ENCODE measurements at places on chromosomes 3 and 15.

- no peak for DNase-seq
These were observed 348.0 kb upstream of the DPPA4 start for GRCh38 chr3:109685084-109686079.

DNA sequence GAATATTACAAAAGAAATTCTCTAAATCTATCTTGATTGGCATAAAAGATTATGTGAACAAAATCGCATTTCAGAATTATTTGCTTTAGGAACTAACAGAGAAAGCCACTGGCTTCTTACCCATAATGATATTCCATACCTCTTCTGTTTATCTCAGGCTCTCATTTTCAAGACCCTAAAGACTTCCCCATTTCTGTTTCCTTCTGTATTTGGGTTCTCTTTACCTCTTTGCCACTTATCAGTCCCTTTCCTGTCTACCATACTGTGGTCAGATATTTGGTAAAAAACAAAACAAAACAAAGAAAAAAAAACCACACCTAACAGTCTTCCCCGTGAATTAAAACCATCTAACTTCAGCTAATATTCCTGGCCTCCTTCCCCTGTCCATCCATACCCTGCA lies 108.5 kb downstream of the LRRC28 start:
- no peak for DNase-seq

DNA sequence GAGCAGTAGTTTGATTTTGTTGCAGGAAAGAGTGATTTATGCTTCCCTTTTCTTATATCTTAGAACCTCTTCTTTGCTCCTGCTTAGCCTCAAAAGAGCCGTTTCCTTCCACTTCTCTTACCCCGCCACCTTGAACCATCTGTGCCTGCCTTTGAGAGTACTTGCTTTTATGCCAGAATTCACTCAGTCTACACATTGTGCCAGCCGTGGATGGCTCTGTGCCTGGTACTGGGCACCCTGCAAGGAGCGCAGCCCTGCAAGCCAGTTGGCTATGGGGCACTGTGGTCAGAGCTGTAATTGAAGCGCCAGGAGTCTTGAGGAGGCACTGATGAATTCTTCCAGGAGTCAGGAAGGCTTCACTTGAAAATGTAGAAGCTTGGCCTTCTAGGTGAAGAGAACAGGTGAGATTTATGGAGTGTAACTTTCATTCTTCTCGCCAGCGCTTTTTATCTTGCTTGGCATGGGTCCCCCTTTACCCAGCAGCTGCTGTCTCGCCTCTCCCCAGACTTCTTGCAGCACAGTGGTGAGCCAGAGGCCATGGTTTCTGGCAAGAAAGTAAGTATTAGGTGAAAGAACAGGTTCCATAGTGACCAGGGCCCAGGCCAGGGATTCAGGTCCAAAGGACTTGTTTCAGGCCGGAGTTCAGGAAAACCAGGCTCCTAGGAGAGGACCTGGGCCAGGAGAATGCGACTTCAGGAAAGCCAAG lies 4.9 kb downstream of the TMED3 start:
- no peak for DNase-seq

DNA sequence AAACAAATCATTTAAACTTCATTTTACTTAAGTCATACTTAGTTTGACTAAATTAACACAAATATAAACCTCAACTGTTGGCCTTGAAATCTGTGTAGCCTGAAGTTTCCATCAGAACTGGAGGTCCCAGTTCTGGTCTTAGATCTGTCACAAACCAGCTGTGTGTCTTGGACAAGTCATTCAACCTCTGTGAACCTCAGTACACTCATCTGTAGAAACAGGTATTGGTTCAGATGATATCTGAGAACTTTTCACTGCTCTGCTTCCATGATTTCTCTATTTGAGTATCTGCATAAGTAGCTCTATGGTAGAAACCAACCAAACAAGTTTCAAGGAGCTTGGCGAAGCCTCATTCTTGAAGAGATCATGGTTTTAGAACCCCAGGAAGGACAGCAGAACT lies 60.4 kb upstream of the SLC2A2 start:
- DNase-seq, result no peak

GRCh38 chr15:26806574-26806973 lies 33.7 kb upstream of the GABRB3 start:
- no peak for DNase-seq

GRCh38 chr3:164673738-164674137 lies 404.6 kb downstream of the SI start:
- DNase-seq, result no peak

- DNase-seq, result no peak
These were observed 13.4 kb downstream of the DZIP3 start for GRCh38 chr3:108602935-108603294.

GRCh38 chr3:110180733-110181132 lies 843.4 kb upstream of the DPPA4 start:
- DNase-seq, result no peak

GRCh38 chr3:11588755-11589154 lies 55.0 kb downstream of the VGLL4 start:
- no peak for DNase-seq

DNA sequence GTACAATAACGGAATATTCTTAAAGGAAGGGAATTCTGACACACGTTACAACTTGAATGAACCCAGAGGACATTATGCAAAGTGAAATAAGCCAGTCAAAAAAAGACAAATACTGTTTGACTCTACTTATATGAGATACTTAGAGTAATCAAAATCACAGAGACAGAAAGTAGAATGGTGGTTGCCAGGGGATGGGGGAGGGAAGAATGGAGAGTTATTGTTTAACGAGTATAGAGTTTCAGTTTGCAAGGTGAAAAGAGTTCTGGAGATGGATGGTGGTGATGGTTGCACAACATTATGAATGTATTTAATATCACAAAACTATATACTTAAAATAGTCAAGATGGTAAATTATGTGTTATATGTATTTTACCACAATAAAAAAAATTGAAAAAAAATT lies 112.9 kb upstream of the ARHGEF3 start:
- DNase-seq, result no peak

DNA sequence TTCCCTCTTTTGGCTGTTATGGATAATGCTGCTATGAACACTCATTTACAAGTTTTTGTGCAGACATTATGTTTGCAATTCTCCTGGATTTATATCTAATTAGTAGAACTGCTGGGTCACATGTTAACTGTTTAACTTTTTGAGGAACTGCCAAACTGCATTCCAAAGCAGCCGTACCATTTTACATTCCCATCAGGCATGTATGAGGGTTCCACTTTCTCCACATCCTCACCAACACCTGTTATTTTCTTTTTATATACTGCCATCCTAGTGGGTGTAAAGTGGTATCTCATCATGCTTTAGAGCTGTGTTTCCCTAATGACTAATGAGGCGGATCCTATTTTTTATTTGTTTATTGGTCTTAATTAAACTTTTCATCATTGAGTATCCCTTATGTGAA lies 9.2 kb downstream of the KPNA4 start:
- DNase-seq, result no peak

DNA sequence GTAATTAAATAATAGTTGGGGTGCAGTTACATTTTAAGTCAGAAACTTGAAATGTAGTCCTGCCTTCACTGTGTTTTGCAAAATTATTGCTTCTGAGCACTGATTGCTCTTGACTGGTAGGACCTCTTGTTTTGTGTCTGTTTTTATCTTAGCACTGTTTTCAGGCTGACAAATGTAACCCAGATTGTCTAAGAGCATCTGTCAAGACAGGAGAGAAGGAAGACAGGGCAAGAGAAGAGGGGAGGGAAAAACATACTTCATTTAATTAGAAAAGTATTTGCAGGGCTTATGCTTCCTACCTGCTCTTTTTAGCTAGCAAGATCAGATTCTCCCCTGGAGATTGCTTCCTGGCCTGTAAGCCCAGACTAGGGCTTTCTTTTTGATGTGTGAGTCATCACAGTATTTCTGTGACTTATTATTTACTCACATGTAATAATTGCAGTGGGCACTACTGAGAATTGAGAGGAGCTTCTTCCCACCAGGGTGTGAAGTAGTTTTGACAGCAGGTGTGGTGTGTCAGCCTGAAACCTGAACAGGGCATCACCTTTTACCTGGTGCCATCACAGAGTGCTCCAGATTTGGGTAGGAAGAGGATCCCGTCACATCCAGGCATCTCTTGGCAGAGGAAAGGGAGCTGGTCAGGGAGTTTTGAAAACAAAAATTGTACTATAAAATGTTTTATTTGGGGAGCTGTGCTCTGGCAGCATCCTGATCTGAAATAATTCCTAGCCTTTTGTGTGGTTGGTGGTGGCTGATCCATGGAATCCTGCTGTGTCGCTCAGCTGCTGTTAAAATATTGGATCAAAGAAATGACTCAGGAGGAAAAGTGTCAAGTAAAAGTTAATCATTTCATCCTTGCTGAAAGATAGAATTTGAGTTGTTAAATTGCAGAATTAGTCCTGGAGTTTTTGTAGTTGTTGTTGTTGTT lies 98.2 kb downstream of the TMEM108 start:
- DNase-seq, result no peak

GRCh38 chr3:129840707-129841360 lies 52.7 kb downstream of the TMCC1 start:
- DNase-seq, result no peak

DNA sequence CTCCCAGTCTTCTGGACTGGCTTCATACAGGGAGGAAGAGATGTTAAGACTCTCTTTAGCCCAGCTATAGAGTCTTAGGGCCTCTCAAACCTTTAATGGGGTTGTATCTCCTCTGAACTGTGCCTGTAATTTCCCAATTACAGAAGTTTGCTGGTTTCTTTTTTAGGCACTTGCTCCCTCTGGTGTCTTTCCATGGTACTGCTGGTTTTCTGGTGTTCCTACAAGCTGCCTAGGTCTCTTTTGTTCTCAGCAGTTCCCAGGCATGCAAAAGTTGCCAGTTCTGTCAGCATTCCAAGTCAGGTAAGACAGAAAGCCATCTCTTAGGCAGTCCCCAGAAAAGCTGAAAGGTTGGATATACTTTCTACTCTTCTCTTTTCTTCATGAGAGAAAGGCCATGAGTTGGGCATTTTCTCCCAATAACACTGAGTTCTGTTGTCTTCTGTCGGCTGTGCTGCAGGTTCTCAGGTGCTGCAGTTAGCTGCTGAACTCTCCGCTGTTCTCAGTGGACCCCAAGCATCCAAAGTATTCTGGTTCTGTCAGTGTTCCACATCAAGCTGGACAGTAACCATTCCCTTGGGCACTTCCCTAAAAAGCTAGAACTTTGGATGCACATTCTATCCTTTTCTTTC lies 54.4 kb upstream of the EHHADH start:
- no peak for DNase-seq

DNA sequence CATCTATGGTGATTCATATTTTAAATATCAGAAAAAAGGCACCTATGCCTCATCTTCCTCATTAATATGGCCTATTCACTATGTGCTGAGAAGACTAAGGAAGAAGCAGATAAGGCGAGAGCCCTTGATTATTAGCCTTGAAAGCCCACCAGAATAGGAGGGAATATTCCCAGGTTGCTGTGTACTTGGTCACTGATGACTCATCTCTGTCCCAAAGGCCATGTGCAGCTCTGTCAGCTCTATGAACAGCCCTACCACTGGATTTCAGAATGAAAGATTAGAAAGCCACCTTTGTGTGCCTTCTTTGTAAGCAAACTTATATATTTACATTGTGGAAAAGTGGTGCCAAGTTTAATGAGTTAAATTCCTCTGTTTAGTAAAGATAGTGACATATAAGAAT lies 211.5 kb downstream of the NFKBIZ start:
- DNase-seq, result no peak

DNA sequence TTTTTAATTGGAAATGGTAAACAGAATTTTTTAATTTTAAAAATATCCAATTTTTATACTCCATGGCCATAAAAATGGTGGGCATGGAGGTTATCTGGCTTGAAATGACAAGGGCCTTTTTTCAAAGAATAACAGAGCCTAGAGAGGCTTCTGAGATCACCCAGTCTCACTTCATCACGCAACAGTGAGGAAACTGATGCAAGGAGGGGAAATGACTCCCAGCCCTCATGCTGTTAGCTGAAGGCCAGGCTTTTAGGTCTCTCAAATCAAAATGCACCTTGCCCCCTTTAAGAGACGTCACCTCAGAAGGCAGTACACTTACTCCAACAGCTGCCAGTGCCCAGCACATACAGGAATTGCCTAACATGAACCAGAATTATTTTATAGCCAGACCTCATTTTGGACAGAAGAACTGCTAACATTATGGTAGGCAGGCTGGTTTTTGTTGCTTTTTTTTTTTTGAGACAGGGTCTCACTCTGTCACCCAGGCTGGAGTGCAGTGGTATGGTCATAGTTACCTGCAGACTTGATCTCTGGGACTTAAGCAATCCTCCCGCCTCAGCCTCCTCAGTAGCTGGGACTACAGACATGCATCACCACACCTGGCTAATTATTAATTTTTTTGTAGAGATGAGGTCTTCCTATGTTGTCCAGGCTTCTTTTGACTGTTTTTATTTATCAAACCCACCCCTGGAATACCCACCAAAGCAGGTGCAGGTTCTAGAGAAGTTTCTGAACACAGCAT lies 9.1 kb downstream of the RAB43 start:
- no peak for DNase-seq

GRCh38 chr15:89444241-89445225 lies 51.9 kb downstream of the RHCG start:
- no peak for DNase-seq

DNA sequence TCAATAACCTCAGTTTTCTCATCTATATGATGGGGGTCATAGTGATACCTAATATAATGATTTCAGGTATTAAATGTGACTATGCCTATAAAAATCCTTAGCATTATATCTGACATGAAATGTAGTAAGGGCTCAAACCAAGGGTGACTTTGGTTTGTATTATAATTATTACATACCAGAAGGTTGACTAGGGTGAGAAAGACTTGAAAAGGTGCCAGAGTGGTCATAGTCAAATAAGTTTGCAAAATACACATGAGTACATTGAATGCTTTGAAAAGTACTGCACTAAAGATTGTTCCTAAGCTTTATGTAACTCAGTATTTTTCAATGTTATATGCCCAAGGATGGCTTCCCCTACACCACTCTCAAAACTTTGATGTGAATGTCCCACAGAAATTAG lies 297.2 kb downstream of the ARPP21 start:
- no peak for DNase-seq

GRCh38 chr15:35627696-35628095 lies 81.7 kb upstream of the DPH6 start:
- DNase-seq, result no peak

GRCh38 chr3:3127432-3128010 lies 781 bp downstream of the TRNT1 start:
- no peak for DNase-seq

DNA sequence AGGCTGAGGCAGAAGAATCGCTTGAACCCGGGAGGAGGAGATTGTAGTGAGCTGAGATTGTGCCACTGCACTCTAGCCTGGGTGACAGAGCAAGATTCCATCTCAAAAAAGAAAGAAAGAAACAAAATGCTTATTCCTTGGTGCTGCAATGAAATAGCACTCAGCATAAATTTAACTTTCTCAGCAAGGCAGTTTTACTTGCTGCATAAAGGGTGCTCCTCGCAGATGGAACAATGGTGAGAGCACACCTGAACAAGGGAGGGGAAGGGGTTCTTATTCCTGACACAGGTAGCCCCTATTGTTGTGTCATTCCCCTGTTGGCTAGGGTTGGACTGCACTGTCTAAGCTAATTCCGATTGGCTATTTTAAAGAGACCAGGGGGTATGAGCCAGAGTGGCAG lies 17.1 kb downstream of the PAK2 start:
- no peak for DNase-seq

GRCh38 chr3:145089337-145089736 lies 1071.6 kb downstream of the PLOD2 start:
- no peak for DNase-seq

- DNase-seq, result no peak
These were observed 667.9 kb upstream of the CFAP20DC start for GRCh38 chr3:59717679-59718205.

Data from stimulated activated CD4-positive, alpha-beta T cell treated with anti-CD3 and anti-CD28 coated beads, Interleukin-1b, Interleukin-23, amount 100 ng/mL, for 1 hour (primary cell).